Liver (tissue), 10 donors: ENCODE measurements at places on chromosomes 4 and X. TPM values are rescaled to one million over a fixed set of nuclear protein-coding genes. Genes with fewer than 3 reads are reported as not detected.
A peak's percentile ranks its signal among the peaks of the same experiment; 100 is the strongest.

DNA sequence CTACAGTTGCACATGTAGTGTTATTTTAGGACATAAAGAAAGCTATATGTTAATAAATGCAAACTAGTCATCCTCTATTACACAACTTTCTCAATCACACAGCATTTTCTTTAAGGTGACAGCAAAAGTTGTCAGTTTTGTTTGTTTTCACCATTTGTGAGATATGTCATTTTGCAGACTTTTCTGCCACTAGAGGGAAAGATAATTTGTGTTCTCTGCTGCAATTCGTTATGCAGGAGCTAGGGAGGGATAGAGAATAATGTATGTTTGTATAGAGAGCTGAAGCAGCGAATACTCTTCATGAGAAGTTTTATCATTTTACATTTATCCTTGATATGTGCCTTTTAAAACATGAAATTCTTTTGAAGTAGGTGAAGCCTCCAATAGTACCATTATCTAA, 670.6 kb upstream of the ATOH1 start:
- DNase-seq: no peak

DNA sequence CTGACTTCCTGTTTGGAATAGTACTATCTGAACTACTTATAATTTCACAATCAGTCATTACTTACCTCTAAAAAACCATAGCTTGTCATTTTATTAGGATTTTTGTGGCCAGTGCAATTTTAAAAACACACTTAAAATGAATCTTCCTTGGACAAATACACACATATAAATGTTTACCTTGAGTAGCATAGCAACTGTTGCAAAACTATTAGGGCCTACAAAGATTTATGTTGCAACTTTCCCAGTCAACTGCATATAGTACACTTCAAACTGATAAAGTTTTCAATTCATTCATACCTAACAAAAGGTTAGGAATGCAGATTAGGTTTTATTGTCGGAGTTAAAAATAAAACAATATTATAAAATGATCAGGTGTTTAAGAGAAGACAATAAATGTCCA, 193.0 kb downstream of the PDGFC start:
- DNase-seq: no peak

DNA sequence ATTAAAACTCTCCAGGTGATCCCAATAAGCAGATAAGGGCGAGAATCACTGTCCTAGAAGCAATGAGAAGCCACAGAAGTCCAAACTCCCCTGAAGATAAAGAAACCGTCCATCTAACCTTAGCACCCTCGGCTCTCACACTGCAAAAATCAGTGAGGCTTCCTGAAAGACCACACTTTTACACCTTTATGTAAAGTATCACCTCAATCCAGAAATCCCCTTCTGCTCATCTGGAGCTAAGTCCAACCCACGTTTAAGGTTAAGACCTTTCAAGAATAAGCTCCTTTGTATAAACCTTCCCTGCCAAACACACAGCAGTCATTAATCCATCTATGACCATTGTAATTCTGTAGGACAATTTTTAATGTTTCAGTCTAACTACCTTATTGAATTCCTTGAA, 41.7 kb downstream of the LIN54 start:
- DNase-seq: no peak

GRCh38 chr4:185171373-185172071, 28.5 kb downstream of the SLC25A4 start:
- no peak for DNase-seq

GRCh38 chr4:184958127-184958922, 60.0 kb upstream of the HELT start:
- DNase-seq: no peak

GRCh38 chr4:26931451-26931850, 70.8 kb downstream of the STIM2 start:
- DNase-seq: no peak

- DNase-seq: peak; percentile 38
These were observed 15.9 kb downstream of the MID1IP1 start for GRCh38 chrX:38817004-38817703.

Gene TMPRSS11F
- not detected for total RNA-seq

Gene POU3F4
- not detected for total RNA-seq

Gene STK32B
- 0.28 TPM for total RNA-seq

Gene GPR173
- total RNA-seq: 0.61 TPM

Gene CT45A5
- not detected for total RNA-seq
